GM10248 (cell line): ENCODE measurements at places on chromosomes 16 and 17.

- DNase-seq: peak; percentile 30
Observed at GRCh38 chr17:68431661-68432071, 25.6 kb downstream of the WIPI1 start.

DNA sequence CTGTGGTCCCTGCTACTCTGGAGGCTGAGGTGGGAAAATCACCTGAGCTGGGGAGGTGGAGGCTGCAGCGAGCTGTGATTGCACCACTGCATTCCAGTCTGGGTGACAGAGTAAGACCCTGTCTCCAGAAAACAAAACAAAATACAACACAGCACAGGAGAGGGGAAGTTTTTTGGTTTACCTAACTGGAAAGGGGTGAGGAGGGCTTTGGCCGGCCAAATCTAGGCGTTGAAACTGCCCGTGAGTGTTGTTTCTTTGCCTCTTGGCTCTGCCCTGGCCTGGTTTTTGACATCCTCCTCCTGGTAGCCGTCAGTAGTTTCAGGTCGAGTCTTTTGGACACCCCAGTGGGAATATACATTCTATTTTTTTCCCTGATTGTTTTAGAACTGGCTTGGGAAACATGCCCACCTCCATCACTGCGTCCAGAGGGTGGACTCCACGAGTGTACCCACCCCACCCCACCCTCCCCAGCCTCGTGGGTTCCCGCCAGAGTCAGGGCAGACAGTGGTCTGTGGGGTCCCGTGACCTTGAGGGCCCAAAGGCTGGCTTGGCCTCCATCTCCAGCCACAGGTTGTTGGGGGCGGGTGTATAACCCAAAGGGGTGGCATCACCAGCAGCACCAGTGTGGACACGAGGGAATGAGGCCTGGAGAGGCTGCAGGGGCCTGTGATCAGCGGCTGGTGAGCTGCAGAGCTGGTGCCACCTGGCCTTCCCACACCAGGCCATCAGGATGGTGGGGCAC lies 42.7 kb downstream of the NT5M start:
- no peak for DNase-seq

DNA sequence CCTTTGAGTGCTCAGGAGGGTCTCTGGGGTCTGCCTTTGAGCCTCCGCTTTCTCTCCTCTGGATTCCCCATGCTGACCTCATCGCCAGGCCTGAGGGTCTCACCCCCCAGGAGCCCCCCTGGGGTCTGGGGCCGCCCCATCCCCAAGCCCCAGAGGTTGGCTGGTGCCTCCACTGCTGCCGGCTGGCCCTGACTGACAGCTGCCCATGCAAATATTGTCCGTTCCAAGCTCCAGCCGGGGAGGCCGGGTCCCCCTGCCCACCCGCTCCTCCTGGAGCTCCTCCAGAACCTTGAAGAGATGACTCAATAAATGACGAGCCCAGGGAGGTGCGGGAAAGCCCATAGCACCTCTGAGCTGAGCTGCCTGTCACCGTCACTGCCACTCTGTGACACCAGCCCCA lies 173.8 kb downstream of the RBFOX3 start:
- DNase-seq: no peak

- DNase-seq: no peak
Observed at GRCh38 chr17:39665642-39666224, 584 bp downstream of the TCAP start.

DNA sequence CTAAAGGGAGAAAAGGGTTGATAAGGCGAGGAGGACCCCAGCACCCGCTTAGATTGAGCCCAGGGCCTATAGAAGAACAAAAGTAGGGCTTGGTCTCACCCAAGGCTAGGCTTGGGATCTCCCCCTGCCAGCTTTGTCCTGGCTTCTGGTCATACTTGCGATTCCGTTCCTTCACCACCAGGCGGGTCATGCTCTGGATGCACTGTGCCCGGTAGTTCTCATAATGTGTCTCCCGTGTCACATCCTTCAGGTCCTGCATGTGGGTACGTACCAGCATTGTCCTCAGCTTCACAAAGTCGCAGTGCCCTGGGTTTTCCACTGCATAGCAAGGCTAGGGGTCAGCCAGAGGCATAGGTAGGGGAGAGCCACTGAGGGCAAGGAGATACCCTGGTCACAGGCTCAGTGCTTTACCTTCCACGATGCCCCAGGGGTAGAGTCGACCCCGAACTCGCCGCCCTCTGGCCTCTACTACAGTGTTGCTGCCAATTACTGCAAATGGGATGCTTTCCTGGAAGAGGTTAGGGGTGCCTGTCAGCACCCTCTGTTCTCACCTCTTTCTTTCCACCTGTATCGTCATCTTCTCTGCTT lies 6.5 kb upstream of the MTMR4 start:
- no peak for DNase-seq

GRCh38 chr17:62614142-62614541 lies 13.3 kb upstream of the MRC2 start:
- no peak for DNase-seq

DNA sequence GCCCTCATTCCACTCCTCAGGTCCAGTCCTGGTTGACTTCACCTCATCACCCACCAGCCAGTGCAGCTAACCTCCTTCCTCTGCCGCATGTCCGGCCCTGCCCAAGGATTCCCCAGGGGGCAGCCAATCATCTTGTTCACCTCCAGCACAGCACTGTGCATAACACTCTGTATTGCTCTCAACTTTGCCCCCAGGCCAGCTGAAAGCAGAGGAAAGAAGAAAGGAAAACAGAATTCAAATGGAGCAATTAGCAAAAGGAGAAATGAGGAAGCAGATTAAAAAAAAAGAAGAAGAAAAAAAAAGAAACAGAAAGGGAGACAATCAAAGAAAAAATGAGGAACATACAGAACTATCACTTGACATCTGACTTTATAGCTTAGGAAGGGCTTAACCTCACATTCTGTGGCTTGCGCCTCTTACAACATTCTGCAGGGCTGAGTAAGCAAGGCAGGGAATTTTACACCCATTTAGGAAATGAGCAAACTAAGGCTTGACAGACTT lies 26.1 kb downstream of the GAS7 start:
- DNase-seq: peak; percentile 45

- DNase-seq: no peak
Observed at GRCh38 chr17:69588827-69589239, 174.3 kb downstream of the MAP2K6 start.

DNA sequence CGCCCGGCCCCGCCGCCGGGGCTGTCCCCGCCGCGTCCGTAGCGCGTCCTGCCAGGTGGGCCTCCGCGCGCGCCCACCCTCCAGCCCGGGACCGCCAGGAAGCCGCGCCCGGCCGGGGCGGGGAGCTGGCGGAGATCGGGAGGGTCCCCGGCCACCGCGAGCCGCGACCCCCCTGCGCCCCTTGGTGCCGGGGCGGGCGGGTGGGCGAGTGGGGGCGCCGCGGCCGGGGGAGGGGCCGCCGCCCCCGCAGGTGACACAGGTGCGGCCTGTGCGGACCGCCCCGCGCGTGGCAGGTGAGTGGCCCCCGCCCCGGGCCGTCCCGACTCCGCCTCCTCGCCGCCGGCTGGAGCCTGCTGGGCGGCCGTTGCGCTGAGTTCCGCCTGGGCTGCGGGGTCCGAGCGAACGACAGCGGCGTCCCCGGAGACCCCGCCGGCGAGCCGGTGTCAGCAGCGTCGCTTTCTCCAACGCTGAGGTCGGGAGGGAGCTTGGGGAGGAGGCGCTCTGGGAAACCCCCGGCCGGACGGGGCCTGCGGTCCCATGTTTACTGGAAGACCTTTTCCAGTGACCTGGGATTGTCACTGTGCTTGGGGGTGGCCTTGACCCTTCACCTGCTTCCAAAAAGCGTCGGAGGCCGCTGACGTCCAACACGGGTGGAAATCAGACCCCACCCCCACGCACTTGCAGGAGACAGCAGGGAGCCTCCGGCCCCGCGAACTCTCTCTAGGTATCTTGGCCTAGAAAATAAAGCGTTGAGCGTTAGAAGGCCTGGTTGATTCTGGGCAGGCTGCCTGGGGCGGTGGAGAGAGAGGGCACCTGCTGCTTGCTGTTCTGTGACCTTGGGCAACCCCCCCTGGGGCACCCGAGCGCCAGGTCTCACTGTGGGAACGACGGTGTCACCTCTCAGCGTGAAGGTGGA lies 542 bp downstream of the KLHL36 start:
- DNase-seq: peak; percentile 84
